Inflammatory macrophage treated with lipopolysaccharide for 4 hours (primary cell): ENCODE measurements at places on chromosomes 2 and 18.

DNA sequence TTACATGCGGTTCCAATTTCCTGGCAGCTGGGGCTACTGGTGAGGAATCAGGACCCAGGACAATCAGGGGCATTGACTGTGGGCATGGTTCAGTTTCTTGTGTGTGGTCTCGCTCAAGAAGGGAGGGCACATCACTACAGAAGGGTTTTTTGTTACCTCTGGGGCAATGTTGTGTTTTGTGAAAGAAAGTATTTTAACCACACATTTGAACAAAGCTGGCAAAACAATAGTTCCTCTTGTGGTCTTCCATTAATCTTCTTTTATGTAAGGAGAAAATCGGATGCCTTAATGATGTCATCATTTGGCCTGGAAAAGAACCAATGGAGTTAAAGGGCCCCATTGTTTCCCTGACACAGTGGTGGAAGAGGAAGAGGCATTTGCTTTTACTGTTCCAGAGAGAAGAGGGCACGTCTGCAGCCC is 197.4 kb downstream of the SH3BP4 start:
- DNase-seq, result no peak

DNA sequence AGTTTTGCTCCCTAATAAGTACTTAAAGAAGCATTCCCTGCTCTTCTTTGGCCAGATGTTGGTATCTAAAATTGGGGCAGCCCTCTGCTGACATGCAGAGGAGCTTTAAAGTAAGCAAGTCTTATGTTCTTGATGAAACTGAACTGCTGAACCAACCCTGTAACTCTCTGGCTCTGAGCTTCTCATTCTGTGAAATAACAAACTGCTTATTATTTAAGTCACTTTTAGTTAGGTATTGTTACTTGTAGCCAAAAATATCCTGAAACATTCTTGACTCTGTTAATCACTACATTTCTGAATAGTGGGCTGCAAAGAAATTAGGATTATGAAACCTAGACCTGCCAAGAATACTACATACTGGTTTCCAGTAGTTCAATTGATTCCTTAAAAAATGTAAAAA is 15.5 kb downstream of the PPP3R1 start:
- no peak for DNase-seq

GRCh38 chr2:225999692-226000091 is 600.2 kb downstream of the NYAP2 start:
- no peak for DNase-seq

DNA sequence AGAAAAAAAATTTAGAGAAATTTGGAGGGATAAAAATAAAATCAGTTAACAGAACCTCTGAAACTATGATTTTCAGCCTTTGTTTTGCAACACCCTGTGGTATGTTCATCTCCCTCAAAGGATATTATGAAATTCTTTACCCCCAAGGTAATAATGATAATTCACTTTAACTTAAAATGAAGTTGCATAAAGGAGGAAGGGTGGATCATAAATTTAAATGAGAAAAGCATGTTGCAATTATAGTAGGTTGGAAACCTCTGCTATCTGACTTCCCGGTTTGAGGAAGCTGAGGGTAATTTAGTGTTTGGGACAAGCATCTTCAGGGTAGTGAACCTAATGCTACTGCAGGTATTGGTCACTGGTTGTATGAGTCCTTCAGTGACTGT is 102.9 kb downstream of the BABAM2 start:
- DNase-seq, result peak; percentile 22

GRCh38 chr18:10290638-10291235 is 163.7 kb upstream of the APCDD1 start:
- peak; percentile 33 for DNase-seq

DNA sequence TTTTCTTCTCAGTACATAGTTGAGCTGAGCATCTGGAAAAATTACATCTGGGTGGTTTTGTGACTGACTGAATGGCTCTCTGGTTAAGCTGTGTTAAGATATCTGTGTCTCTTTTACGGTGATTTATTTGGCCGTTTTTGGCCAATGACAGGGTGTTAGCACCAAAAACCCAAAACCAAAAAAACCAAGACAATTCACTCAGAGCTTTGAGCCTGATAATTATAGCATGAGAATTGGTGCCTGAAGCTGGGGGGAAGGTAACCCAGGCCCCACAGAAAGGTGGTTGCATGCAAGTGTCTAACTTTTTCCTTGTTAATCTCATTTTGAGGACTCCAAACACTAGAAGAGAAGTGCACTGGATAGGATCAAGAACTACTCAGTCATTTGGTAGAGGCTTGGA is 4.5 kb downstream of the CD28 start:
- DNase-seq, result no peak

GRCh38 chr2:120852200-120852815 is 116.6 kb downstream of the GLI2 start:
- DNase-seq, result no peak

GRCh38 chr2:72990695-72991438 is 73.5 kb downstream of the EMX1 start:
- no peak for DNase-seq

GRCh38 chr2:10282611-10283105 is 20.0 kb upstream of the HPCAL1 start:
- peak; percentile 47 for DNase-seq

GRCh38 chr2:45770811-45771210 is 119.3 kb downstream of the PRKCE start:
- DNase-seq, result peak; percentile 17

DNA sequence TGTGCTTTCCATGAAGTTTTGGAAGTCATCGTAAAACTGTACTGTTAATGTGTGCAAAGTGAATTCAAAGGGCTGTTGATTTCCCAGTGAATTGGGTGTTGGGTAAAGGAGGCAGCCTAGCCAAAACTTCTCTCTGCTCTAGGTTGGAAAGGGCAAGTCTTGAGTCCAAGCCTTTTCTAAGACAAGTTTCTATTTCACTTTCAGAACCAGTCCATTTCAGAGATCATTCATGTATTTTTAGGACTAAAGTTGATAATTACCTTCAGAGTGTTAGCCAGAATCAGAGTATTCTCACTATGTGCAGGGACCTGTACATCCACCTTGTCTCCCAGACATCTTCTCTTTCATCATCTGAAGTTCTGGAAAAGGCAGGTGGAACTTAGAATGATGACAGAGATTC is 636.1 kb upstream of the KLHL29 start:
- no peak for DNase-seq

DNA sequence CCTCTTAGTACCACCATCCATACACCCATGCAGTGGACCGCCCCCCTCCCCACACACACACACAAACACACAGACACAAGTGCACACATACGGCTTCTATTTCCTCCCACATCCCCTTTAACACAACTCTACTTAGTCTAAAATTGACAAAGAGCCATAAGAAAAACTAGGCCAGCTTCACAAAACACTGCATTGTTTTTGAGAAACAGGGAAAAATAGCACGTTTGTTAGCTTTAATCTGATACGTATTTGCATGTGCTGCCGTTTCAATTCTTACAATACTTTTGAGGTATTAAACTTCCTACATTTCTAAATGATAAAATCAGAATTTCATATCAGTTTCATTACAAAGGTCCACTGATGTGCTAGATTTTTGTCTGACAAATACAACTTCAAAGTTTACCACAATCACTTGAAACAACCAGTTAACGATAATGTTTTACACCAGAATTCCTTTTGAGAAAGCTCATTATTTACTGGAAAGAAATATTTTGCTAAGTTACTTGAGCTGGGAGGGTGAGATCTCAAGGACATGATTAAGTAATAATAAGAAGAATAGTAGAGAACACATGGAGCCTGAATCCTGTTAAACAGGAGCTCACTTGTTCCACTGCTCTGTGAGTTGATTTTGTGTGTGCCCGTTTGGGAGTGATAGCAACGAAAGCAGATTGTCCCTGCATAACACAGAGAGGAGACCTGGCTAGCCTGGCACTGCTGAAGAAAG is 74.5 kb downstream of the MOGAT1 start:
- no peak for DNase-seq

GRCh38 chr18:755506-755905 is 43.1 kb upstream of the ENOSF1 start:
- DNase-seq, result no peak

DNA sequence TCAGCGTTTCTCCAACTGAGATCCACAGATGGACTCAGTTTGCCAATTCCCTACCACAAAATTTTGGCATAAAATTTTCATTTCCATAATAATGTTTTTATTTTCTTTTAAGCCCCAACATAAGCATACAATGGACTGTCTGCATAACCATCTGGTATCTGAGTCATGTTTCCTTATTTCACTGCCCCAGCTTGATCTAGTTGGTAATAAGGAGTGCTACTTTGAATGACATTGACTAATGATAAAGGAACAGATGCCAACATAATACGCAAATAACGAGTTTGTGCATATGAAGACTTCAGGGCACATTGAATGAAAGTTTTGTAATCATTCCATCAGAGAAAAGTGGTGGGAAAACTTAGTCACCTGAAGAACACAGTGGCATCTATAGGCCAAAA is 8.8 kb upstream of the MBD2 start:
- DNase-seq, result peak; percentile 62
